Substantia nigra (tissue), 51 donors: ENCODE measurements at places on chromosomes 6 and 20.

DNA sequence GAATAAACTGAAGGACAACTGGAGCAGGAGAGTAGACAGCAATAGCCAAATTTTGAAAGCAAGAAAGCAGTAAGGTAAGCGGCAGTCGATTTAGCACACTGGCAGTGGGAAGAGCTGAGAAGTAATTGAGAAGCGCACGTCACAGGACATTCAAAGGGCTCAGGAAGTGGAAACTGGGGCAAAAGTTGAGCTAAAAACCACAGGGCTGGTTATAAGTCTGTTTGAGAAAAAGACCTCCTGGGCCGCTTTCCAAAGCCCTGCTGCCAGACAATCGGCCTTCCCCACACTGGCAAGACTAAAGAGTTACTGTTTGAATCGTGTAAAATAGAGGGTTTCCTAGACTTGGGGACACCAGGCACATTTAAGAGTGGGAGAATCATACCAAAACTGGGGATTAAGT is 161.4 kb downstream of the DNAH8 start:
- peak; percentile 12 for DNase-seq

GRCh38 chr6:36980876-36981619 is 4.9 kb downstream of the MTCH1 start:
- DNase-seq = no peak

DNA sequence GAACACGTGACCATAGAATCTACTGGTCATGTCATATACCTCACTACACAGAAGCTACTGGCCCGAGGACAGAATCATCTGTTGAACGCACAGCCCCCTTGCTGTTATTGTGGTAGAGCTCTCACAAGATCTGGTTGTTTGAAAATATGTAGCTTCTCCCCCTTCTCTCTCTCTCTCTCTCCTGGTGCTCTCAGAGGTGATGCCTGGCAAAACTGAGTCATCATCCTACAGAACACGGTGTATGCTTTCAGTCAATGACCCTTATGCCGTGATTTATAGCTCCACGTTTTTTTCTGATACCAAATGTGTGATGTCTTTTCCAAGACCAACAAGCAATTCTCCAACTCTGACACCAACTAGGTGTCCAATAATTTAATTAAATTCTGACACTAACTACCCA is 13.0 kb upstream of the RBM24 start:
- DNase-seq = no peak

DNA sequence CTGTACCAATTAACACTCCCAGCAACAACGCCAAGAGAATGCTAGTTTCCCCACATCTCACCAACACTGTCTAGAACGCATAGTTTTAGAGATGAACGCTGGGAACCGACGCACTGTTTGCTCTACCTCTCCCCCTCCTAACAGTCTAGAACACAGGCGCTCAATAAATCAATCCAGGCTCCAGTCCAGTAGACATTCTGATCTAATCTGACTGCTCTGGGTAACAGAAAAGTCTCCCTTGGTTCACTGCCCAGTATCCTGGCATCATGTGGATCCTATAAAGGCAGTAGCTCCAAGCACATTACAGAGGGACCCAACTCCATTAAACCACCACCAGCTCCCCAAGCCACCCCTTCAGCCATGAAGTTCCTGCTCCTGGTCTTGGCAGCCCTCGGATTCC is at the start of gene DEFB132:
Gene DEFB132, plus strand, starts transcription at position 306 of the 400 bp plus-strand sequence. Its CDS starts 55 bp downstream, at position 361.
- no peak for DNase-seq

DNA sequence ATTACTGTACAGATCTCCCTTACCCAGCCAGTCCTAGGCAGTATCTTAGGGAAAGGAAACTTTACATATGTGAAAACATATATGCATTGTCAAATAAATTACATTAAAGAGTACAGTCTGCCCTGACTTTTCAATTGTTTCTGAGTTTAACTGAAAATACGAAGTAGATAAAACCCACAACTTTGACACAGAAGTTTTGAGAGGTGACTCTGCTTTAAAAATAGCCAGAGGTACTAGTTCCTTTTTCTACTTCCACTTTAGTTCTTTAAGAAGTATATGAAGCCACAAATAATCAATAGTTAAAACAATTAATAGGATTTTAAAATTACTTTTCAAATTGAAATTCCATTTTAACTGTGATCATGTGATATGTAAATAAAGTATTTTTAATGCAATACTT is 62.9 kb downstream of the BMP5 start:
- no peak for DNase-seq

GRCh38 chr6:169099411-169100202 is 154.0 kb downstream of the THBS2 start:
- DNase-seq = no peak

GRCh38 chr20:43996240-43996930 is 81.7 kb downstream of the TOX2 start:
- no peak for DNase-seq

GRCh38 chr20:36547186-36548005 is 6.1 kb downstream of the MYL9 start:
- DNase-seq = no peak

GRCh38 chr6:147138835-147139234 is 65.4 kb upstream of the STXBP5 start:
- no peak for DNase-seq

DNA sequence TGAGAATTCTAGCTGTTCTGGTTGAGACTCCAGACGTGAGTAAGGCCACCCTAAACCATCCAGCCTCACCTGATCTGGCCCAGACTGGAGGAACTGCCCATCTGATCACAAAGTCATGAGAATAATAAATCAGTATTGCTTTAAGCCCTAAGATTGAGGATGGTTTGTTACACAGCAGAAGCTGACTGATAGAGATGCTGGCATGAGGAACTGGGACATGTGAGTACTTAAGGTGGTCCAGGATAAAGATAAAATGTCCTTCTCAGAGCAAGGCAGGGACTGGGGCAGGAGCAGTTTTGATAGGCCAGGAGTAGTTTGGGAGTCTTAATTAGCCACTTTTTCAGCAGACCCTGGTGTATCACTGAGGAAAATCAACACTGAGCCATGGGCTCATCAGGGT is 6.8 kb downstream of the GTSF1L start:
- DNase-seq = no peak

DNA sequence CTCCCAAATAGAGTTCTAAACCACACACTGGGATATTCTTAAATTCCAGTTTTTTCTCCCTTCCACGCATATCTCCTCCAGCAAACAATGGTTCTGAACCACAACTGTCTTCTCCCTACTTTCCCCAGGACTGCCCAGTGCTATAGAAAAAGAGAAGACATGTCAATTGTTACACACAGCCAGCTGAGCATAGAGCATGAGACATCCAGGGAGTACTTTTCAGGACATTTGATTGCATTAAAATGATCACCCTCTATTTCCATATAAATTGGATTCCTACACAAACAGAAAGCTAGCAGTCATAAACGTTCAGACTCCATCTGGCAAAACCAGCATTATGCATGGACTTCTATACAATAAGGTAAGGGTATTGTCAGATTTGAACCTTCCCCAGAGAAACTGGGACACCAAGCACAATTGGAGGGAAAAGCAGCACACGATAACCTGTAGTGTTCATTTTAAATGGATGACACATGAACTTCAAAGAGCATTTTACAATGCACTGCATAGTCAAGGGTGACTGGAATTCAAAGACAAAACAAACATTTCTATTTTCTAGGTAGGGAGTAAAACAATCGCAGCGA is 93.1 kb upstream of the HEY2 start:
- DNase-seq = no peak

- DNase-seq = no peak
These were observed 6.2 kb upstream of the BANF2 start for GRCh38 chr20:17693444-17694001.

DNA sequence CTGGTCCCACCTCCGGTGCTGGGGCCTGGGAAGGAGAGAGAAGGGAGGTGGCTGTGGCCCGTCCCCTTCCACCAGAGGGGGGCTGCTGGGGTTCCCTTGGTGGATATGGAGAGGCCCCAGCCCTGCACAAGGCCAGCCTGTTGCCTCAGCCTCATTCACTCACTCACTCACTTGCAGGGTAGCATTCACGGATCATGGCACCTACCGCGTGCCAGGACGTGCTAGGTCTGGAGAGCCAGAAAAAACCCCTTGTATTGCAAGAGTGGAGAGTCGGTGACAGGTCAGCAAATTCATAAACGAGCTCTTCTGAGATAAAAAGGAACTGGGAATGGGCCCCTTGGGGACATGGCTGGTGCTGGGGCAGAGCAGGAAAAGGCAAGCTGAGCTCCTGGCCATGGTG is 6.4 kb upstream of the ZBTB46 start:
- no peak for DNase-seq

- DNase-seq = no peak
These were observed 441.7 kb upstream of the JARID2 start for GRCh38 chr6:14804001-14804784.

DNA sequence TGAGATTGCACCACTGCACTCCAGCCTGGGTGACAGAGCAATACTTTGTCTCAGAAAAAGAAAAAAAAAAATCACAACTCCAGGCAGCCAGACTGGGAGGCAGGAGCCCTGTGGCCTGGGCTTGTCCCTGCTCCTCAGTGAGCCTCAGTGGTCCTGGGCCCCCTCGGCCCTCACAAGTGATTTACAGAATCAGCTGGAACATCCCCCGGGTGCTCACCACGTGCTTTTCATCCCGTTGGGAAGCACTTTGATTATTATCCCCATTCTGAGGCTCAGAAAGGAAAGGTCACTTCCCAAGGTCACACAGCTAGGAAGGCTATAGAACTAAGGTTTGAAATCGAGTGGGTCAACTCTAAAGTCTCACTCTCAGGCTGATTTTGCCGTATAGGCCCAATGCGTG is 43.1 kb upstream of the TLDC2 start:
- DNase-seq = no peak

GRCh38 chr6:30334075-30334783 is 7.5 kb downstream of the TRIM39 start:
- no peak for DNase-seq

- no peak for DNase-seq
These were observed 111.1 kb downstream of the PDSS2 start for GRCh38 chr6:107348224-107348623.

GRCh38 chr20:654417-654750 is 1.4 kb upstream of the SRXN1 start:
- no peak for DNase-seq

DNA sequence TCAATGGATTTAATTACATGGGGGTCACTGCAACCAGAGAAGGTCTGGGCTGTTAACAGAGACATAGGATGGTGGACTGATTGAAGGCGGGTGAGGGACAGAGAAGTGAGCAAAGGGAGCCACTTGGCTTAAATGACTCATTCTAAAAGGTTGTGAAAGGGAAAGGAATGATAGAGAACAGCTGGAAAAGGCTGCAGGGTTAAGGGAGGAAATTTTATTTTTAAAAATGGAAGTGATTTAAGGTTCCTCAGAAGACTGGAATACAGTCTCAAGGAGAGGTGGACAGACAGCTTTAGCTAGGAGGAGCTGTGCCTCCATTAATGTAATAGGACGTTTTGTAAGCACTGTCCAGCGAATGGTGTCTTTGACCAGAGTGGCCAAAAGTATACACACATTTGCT is 46.7 kb downstream of the RGS17 start:
- no peak for DNase-seq

DNA sequence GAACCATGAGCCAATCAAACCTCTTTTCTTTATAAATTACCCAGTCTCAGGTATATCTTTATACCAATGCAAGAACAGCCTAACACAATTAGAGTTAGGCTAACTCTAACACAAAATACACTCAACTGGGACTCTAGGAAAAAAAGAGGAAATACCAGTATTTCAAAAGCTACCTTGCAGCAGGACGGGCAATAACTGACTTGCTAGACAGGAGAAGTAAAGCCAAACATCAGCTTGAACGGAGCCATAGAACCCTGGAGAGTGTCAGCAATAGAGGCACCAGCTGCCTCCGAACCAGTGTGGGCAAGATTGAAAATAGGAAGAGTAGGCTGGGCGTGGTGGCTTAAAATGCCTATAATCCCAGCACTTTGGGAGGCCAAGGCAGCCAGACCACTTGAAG is 162.0 kb upstream of the SOX4 start:
- no peak for DNase-seq

GRCh38 chr6:110185879-110186278 is 5.7 kb downstream of the CDC40 start:
- no peak for DNase-seq

DNA sequence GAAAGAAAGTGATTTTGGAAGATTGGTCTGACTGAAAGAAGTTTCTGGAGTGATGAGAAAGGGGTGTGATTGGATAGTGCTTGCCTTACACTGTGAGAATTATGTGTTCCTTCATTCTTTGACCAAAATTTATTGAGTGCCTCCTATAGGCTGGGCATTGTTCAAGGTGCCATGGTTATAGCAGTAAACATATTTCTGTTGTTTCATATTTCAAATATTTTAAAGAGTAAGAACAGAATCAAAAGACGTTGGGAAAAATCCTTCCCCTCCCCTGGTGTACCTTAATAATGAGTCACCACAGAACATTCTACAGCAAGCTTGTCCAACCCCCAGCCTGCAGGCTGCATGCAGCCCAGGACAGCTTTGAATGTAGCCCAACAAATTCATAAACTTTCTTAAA is 78.6 kb downstream of the GCLC start:
- DNase-seq = no peak

- no peak for DNase-seq
These were observed 1.4 kb downstream of the ZNF184 start for GRCh38 chr6:27471365-27472115.

DNA sequence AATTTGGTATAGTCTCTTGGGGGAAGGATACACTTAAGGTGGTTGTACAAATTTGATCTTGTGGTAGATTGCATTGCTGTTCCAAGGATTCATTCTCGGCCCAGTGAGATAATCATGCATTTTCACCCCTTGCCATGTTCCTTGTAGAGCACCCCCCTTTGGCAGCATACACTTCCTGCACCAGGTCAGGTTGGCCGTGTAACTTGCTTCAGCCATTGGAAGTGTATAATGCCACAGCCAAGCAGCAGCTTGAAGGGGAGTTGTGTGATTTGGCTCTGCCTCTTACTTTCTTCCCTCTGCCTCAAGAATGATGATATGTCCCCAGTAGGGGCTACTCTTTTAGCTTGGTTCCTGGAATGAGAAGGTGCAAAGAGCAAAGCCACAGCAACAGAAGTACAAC is 21.9 kb downstream of the CCN2 start:
- DNase-seq = no peak

GRCh38 chr6:95515975-95516374 is 61.4 kb upstream of the MANEA start:
- no peak for DNase-seq

DNA sequence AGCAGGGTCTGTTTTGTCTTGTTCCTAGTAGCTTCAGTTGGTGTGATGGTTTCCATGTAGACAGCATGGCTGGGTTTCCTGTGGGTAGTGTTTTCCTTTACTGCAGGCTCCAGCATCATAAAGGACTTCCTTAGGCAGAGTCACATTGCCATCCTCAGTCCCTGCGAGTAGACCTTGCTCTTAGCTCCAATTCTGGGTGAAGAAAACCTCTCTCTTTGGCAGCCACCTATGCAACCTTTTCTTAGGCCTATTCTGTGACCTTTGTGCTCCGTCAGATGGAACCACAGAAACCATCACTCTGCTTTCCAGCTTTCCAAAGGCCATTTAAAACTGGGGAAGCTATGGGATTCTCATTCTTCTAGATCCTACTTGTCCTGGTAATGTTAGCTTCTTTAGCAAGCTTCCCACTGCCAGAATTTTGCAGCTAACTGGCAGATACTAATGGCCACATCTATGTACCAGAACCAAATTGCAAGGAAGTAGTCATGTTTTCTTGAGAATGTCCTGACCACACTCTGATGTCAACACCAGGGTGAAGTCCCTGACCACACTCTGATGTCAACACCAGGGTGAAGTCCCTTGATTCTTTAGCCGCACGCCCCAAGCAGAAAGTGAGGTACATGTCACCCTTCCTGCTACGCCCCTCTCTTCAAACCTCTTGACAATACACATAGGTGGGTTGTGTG is 646.6 kb upstream of the HS3ST5 start:
- no peak for DNase-seq
